Osteoblast (primary cell): ENCODE measurements at places on chromosomes 4 and X. TPM values are rescaled to one million over a fixed set of nuclear protein-coding genes. Genes with fewer than 3 reads are reported as not detected.

DNA sequence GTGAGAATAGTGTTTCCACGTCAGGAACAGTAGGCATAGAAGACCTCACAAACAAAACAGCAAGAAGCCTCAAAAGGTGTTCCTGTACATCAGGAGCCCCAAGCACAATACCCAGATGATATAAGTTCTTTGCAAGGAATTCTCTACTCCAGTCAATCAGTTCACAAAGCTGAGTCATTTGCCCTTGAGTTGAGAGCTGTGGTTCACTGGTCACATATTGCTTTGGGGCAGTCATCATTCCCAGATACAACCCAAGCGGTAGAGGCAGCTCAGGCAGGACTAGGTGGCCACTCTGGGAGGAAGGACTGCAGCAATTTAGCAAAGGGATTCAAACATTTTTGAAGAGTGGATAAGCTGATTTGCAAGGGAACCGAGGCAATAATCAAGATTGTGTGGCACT, 551.5 kb upstream of the ZFP42 start:
- H3K4me1 ChIP-seq: no peaks in the 10 kb centered on the region
- H3K27ac ChIP-seq: no peak overlapping the region

KLHL2 gene
- 11.8 and 13.4 TPM in 2 replicates for total RNA-seq

DNA sequence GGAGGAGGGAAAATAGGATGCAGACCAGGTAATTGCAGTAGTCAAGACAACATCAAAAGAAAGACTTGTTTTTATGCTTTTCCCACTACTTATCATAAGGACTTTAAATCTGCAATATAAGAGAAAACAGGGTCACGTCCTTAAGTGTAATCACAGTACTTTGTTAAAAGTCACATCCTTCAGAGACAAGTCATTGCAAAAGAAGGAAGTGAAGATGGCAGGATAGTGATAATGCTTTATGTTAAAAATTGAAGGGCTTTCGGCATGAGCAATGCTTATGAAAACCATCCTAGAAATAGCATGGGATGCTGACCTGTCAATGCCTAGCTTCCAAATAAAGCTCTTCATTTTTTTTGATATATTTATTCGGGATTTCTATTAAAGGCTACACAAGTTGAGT, 110.2 kb upstream of the TENM3 start:
- no peak for DNase-seq
- no peak overlapping the region for H3K4me3 ChIP-seq
- no peaks in the 10 kb centered on the region for H3K4me1 ChIP-seq
- no peak overlapping the region for H3K27ac ChIP-seq
- H3K36me3 ChIP-seq: no peaks in the 10 kb centered on the region

DNA sequence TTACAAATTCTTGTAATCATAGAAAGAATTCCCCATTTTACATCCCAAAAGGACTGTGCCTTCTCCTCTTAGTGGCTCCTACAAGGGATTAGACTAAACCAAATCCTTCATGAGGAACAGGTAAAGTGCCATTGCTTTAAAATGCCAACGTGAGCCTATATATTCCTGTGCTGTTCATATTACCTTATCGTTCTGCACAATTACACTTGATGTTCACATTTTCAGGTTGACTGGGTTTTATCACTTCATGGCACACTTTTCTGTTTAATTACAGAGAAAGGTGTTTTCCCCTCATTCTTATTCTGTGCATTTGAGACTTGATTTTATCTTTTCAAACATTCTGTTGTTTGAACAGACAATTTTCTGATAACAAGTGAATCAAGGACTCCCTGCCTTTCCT, 645.6 kb upstream of the FTHL17 start:
- no peak overlapping the region for H3K4me3 ChIP-seq
- H3K4me1 ChIP-seq: no peaks in the 10 kb centered on the region
- no peaks in the 10 kb centered on the region for H3K36me3 ChIP-seq
- no peak overlapping the region for H3K27ac ChIP-seq

DNA sequence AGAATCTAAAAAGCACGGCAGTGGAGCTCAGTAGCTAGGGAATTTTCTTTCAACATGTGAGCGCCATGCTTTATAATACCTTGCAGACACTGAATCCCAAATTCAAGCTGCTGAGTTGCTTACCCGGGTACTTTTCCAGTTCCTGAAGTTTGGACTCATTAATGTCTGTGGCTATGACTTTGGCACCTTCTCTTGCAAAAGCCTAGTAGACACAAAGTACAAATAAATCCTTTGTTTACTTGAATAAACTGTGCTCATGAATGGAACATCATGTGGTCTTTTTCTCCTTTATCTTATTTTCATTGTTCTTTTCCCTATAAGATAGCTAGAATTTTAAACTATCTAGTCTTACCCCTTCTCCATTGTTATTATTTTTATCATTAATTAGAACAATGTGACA, 4.6 kb downstream of the BDH2 start:
- peaks cover 10% of the 10 kb centered on the region for H3K36me3 ChIP-seq
- H3K27ac ChIP-seq: no peak overlapping the region
- peaks cover 21% of the 10 kb centered on the region for H3K4me1 ChIP-seq
- no peaks in the 10 kb centered on the region for H3K27me3 ChIP-seq

ADAM29 gene
- total RNA-seq: not detected in 2 replicates

DNA sequence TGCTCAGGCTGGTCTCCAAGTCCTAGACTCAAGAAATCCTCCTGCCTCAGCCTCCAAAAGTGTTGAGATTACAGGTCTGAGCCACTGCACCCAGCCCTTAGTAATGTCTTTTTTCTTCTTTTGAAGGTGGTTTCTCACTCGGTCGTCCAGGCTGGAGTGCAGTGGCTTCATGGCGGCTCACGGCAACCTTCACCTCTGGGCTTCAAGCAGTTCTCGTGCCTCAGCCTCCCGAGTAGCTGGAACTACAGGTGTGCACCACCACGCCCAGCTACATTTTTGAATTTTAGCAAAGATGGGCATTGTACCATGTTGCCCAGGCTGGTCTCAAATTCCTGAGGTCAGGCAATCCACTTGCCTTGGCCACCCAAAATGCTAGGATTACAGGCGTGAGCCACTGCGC, 32.3 kb upstream of the ASMTL start:
- no peaks in the 10 kb centered on the region for H3K27me3 ChIP-seq
- H3K4me3 ChIP-seq: no peak overlapping the region

DNA sequence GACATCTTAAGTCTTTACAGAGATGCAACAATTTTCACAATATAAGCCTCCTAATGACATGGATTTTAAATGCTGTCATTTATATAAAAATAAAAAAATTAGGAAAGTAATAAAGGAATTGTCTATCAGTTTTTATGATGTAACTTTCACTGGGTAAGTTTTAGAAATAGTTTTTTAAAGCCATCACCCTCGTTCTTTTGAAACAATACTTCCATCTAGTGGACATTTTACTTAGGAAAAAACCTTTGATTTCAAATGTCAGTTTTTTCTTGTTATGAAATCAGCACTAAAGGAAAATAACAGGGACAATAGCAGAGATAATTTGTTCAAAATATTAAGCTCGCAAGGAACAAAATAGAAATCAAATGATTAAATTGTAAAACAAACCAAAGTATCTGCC, 24.3 kb upstream of the NDNF start:
- H3K4me3 ChIP-seq: no peak overlapping the region
- H3K27me3 ChIP-seq: no peaks in the 10 kb centered on the region
- H3K36me3 ChIP-seq: no peaks in the 10 kb centered on the region
- no peak for DNase-seq
- peaks cover 9% of the 10 kb centered on the region for H3K4me1 ChIP-seq

GRCh38 chr4:149781150-149781549, 34.5 kb downstream of the IQCM start:
- H3K27me3 ChIP-seq: no peaks in the 10 kb centered on the region
- DNase-seq: peak; percentile 42
- H3K4me1 ChIP-seq: peaks cover 9% of the 10 kb centered on the region
- H3K36me3 ChIP-seq: no peaks in the 10 kb centered on the region

GRCh38 chrX:111207851-111208250, 62.4 kb downstream of the CAPN6 start:
- H3K36me3 ChIP-seq: no peaks in the 10 kb centered on the region
- H3K27me3 ChIP-seq: peaks cover 19% of the 10 kb centered on the region
- no peaks in the 10 kb centered on the region for H3K4me1 ChIP-seq
- DNase-seq: no peak

GRCh38 chrX:51737091-51737490, 6.2 kb upstream of the GSPT2 start:
- no peak overlapping the region for H3K4me3 ChIP-seq
- peaks cover 19% of the 10 kb centered on the region for H3K27me3 ChIP-seq
- H3K27ac ChIP-seq: no peak overlapping the region
- H3K4me1 ChIP-seq: no peaks in the 10 kb centered on the region
- no peak for DNase-seq
- no peaks in the 10 kb centered on the region for H3K36me3 ChIP-seq

DNA sequence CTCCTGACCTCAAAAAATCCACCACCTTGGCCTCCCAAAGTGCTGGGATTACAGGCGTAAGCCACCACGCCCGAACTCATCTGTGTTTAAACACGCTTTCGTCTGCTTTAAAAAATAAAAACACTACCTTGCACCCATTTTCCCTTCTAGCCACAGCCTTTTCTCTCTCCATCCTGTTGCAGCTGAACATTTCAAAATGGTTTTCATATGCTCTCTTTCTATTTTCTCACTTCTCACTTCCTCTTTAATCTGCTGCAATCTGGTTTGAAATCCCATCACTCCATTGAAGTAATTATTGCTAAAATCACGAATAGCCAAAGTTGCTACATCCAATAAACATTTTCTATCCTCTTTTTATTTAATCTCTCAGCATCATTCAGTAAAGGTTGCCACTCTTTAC, 70.0 kb downstream of the DCHS2 start:
- no peak overlapping the region for H3K27ac ChIP-seq
- DNase-seq: no peak
- no peaks in the 10 kb centered on the region for H3K36me3 ChIP-seq
- H3K27me3 ChIP-seq: no peaks in the 10 kb centered on the region

DNA sequence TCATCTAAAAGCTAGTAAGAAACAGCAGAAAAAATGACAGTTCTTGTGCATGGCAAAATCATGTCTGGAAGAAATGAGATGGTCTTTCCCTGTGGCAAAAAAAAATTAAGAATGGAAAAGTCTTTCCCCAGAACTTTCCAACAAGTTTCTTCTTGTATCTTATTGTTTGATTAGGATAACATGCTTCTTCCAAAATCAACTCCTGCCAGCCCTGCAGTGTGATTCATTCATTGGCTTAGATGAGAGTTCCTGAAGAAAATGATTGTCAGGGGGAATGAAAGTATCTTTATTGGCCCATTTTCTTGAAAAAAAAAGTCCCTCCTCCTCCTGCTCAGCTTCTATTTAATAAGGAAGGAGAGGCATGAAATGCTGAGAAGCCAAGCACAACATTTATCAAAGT, 407.7 kb downstream of the ARAP2 start:
- no peak overlapping the region for H3K27ac ChIP-seq
- no peaks in the 10 kb centered on the region for H3K36me3 ChIP-seq
- H3K4me1 ChIP-seq: no peaks in the 10 kb centered on the region
- H3K27me3 ChIP-seq: no peaks in the 10 kb centered on the region

MPC1L gene
- total RNA-seq: not detected in 2 replicates

DNA sequence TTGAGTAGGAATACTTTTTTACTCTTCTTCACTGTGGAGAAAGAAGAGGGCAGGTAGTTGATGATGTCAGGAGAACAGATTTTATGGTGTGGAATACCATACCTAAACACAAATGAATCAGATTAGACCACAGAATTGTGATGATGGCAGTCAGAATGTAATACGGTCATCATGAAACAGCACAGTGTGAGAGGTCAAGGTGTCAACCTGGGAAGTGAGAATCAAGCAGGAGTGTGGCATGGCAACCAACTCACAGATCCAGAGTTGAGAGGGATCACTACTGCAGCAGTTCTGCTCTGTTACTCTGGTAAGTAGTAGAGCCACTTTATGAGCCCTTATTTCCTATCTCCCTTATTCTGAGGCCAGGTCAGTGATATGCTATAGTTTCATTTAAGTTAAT, 27.7 kb downstream of the METTL14 start:
- H3K4me1 ChIP-seq: no peaks in the 10 kb centered on the region
- H3K27me3 ChIP-seq: no peaks in the 10 kb centered on the region

COX7B2 gene
- not detected in 2 replicates for total RNA-seq

GRCh38 chr4:101527188-101527587, 179.9 kb upstream of the PPP3CA start:
- no peak for DNase-seq
- H3K4me1 ChIP-seq: no peaks in the 10 kb centered on the region
- H3K27me3 ChIP-seq: no peaks in the 10 kb centered on the region

DNA sequence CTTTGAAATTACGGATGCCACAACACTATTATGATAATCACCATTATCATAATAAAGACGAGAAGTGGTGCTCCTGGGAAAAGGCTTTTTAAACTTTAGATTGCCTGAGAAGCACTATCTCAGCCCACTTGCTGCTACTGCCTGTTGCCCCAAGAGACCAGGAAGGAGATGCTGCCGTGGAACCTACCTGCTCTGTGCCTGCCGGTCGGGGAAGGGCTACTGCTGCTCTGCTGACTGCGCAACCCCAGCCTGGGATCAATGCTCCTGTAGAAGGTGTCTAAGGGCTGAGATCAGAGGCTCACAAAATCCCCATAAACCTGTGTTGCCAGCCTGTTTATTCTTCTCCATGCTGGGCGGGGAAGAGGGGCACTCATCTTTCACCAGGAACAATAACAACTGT, 145.3 kb upstream of the VCX3B start:
- H3K27ac ChIP-seq: no peak overlapping the region
- no peak for DNase-seq
- H3K4me3 ChIP-seq: no peak overlapping the region
- no peaks in the 10 kb centered on the region for H3K36me3 ChIP-seq
- no peaks in the 10 kb centered on the region for H3K27me3 ChIP-seq
- H3K4me1 ChIP-seq: no peaks in the 10 kb centered on the region

DNA sequence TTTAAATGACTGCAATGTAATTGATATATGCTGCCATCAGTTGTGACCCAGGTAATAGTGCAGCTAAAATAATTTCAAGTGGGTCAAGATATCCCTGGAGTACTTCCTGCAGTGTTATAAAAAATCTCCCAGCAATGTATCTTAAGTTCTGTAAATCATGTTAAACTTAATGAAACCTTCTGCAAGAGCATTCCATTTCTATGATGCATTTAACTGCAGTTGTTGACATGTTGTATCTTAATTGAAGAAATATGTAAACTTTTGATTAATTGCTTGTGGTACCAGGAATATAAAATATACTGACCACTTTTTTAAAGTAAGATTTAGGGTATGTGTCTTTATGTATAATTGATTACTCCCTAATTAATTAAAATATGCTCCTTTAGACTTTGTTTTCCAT, 213.6 kb downstream of the AFF2 start:
- DNase-seq: no peak
- no peak overlapping the region for H3K4me3 ChIP-seq
- no peaks in the 10 kb centered on the region for H3K4me1 ChIP-seq
- no peaks in the 10 kb centered on the region for H3K36me3 ChIP-seq
- no peak overlapping the region for H3K27ac ChIP-seq

DNA sequence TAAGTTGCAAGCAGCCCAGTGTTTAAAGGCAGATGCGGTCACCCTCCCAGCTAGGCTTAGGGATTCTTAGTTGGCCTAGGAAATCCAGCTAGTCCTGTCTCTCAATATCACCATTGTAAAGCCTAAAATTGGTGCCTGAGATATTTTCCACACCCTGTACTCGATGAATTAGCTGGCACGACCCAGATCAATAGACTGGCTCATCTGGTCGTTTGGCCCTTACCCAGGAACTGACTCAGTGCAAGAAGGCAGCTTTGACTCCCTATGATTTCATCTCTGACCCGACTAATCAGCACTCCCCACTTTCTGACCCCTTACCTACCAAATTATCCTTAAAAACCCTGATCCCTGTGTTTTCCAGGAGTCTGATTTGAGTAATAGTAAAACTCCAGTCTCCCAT, 384.9 kb upstream of the SLC7A11 start:
- H3K27me3 ChIP-seq: no peaks in the 10 kb centered on the region
- no peak for DNase-seq
- H3K27ac ChIP-seq: no peak overlapping the region

HS6ST2 gene
- under 0.01 TPM in 1 of 2 replicates, not detected in the other for total RNA-seq

GRCh38 chr4:53717064-53717549, 125.8 kb upstream of the LNX1 start:
- no peak overlapping the region for H3K27ac ChIP-seq
- H3K4me3 ChIP-seq: no peak overlapping the region
- peaks cover 53% of the 10 kb centered on the region for H3K4me1 ChIP-seq
- H3K36me3 ChIP-seq: no peaks in the 10 kb centered on the region
- H3K27me3 ChIP-seq: no peaks in the 10 kb centered on the region
- peak; percentile 22 for DNase-seq
